ENCODE measurements at places on chromosomes 4 and X. TPM values are rescaled to one million over a fixed set of nuclear protein-coding genes. Genes with fewer than 3 reads are reported as not detected.

The ZNF157 gene
- total RNA-seq, result 0.66 TPM

The TBX22 gene
- total RNA-seq, result not detected

The SEL1L3 gene
- 19.0 TPM for total RNA-seq

The SFRP2 gene
- total RNA-seq, result 38.0 TPM

The SLC2A9 gene
- 6.1 TPM for total RNA-seq

The GAGE1 gene
- not detected for total RNA-seq

The TMSB15C gene
- total RNA-seq, result 4.8 TPM

DNA sequence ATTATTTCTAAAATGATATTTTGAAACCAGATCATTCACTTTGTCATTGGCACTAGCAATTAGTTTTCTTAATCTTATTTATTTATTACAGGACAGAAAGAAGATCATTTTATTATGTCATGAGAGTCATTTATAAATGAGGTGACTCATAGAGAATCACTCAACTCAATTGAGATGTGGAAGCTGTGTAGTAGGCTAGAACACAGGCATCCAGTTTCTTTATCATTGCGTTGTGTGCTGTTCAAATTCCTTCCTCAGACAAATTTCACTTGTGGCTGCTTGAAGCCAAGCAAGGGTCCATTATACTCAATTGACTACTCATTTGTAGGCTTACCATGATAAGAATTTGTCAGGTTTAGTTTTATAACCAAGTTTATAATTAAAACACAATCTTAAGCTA lies 87.6 kb downstream of the MRPL1 start:
- no peaks in the 10 kb centered on the region for H3K36me3 ChIP-seq
- no peaks in the 10 kb centered on the region for H3K4me1 ChIP-seq
- H3K4me3 ChIP-seq, result no peak overlapping the region
- H3K27me3 ChIP-seq, result no peaks in the 10 kb centered on the region
- DNase-seq, result no peak
- no peak overlapping the region for H3K27ac ChIP-seq

DNA sequence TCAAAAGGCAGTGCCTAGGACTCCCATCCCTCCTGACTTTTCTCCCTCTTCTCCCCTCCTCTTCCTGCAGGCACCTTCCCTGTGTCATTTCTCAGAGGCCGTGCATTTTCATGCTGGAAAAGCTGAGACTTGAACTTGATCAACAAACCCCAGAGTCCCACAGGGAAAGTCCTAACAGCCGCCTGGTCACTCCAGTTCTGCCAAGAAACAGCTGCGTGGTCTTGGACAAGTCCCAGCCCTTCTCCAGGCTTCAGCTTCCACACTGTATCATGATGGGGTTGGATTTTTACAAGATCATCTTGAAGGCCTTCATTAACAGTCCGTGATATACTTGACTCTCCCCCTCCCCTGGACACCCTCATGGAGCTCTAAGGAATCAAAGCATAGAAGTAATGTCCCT lies 366.0 kb downstream of the BCOR start:
- no peaks in the 10 kb centered on the region for H3K36me3 ChIP-seq
- DNase-seq, result no peak
- no peak overlapping the region for H3K4me3 ChIP-seq

- H3K4me1 ChIP-seq, result no peaks in the 10 kb centered on the region
- H3K27ac ChIP-seq, result no peak overlapping the region
- no peak for DNase-seq
- H3K27me3 ChIP-seq, result no peaks in the 10 kb centered on the region
- H3K36me3 ChIP-seq, result no peaks in the 10 kb centered on the region
These were observed 168.8 kb downstream of the MID1IP1 start for GRCh38 chrX:38970074-38970473.

GRCh38 chrX:150329282-150329681 lies 33.8 kb upstream of the MAMLD1 start:
- no peak overlapping the region for H3K27ac ChIP-seq
- H3K27me3 ChIP-seq, result no peaks in the 10 kb centered on the region
- no peaks in the 10 kb centered on the region for H3K4me1 ChIP-seq
- no peak for DNase-seq
- no peaks in the 10 kb centered on the region for H3K36me3 ChIP-seq

DNA sequence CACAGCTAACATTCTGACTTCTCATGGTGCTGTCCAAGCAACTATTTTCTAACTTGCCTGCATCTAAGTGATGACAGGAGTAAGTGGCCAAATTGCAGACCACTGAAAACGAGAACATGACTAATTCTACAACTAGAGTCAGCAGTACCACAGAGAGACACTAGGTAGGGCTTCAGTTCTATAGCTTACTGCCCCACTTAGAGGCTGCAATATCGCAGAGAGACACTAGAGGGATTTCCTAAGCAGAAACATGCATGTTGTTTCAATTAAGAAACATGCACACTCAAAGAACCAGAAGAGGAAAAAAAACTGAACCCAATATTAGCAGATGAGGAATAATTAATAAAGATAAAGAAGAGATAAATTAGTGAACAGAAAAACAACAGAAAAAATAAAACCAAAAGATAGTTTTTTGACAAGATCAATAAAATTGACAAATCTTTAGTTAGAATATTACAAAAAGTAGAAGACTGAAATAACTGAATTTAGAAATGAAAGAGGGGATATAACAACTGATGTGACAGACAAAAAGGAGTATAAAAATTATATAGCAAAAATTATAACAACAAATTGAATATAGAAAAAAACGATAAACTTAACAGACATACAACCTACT lies 100.8 kb downstream of the SPIN4 start:
- no peaks in the 10 kb centered on the region for H3K27me3 ChIP-seq
- no peaks in the 10 kb centered on the region for H3K4me1 ChIP-seq
- H3K4me3 ChIP-seq, result no peak overlapping the region
- H3K36me3 ChIP-seq, result no peaks in the 10 kb centered on the region
- peak; percentile 58 for DNase-seq
- H3K27ac ChIP-seq, result no peak overlapping the region

DNA sequence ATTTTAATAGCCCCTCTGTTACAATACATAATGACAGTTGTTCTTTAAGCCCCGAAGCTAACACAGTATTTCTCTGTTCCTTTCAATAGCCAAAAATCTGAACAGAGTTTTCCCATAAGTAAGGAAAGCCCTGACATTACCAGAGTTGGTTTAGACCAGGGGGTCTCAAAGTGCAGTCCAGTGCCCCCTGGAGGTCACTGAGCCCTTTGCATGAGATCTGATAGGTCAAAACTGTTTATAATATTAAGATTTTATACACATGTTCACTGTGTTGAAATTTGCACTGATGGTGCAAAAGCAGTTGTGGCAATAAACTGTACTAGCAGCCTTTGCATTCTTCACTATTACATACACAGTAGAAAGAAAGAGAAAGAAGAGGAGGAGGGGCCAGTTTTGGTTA lies 177.1 kb downstream of the SPANXN3 start:
- H3K27me3 ChIP-seq, result no peaks in the 10 kb centered on the region
- H3K4me1 ChIP-seq, result no peaks in the 10 kb centered on the region
- no peak for DNase-seq
- no peaks in the 10 kb centered on the region for H3K36me3 ChIP-seq

- no peak for DNase-seq
- no peak overlapping the region for H3K27ac ChIP-seq
- no peaks in the 10 kb centered on the region for H3K4me1 ChIP-seq
- no peak overlapping the region for H3K4me3 ChIP-seq
- H3K36me3 ChIP-seq, result no peaks in the 10 kb centered on the region
These were observed 8.4 kb upstream of the SH3RF1 start for GRCh38 chr4:169279108-169279507.

DNA sequence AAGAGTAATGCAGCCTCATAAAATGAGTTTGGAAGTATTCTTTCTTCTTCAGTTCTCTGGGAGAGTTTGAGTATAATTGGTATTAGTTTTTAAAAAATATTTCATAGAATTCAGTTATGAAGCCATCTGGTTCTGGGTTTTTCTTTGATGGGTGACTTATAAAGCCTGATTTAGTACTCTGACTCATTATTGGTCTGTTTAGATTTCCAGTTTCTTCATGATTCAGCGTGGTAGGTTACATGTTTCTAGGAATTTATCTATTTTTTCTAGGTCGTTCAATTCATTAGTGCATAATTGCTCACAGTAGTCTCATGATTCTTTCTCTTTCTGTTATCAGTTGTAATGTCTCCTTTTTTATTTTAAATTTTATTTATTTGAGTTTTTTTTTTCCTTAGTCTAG lies 111.2 kb downstream of the CEP44 start:
- no peaks in the 10 kb centered on the region for H3K4me1 ChIP-seq
- no peaks in the 10 kb centered on the region for H3K27me3 ChIP-seq
- H3K4me3 ChIP-seq, result no peak overlapping the region
- no peaks in the 10 kb centered on the region for H3K36me3 ChIP-seq
- no peak overlapping the region for H3K27ac ChIP-seq

DNA sequence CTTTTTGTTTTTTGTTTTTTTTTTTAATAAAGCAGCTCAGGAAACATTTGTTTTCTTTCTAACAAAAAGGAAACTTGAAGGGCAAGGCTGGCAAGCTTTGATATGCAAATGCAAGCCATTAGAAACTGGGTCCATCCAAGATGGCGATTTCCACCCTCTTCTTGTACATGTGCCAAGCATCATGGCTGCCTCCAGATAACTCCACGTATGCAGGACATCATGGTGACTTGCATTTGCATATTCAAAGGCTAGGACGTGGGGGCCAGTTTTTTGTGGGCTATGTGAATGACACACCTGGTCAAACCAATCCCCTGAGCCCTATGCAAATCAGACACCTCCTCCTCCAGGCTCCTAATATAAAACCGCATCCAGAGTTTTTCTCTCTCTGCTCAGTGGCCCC lies 692.6 kb downstream of the FAM133A start:
- no peak overlapping the region for H3K27ac ChIP-seq
- DNase-seq, result no peak
- H3K4me3 ChIP-seq, result no peak overlapping the region
- no peaks in the 10 kb centered on the region for H3K36me3 ChIP-seq
- peaks cover 4% of the 10 kb centered on the region for H3K27me3 ChIP-seq
- H3K4me1 ChIP-seq, result no peaks in the 10 kb centered on the region

GRCh38 chr4:128228845-128229795 lies 58.5 kb downstream of the PGRMC2 start:
- no peaks in the 10 kb centered on the region for H3K36me3 ChIP-seq
- DNase-seq, result no peak
- H3K4me1 ChIP-seq, result no peaks in the 10 kb centered on the region
- no peak overlapping the region for H3K27ac ChIP-seq
- H3K27me3 ChIP-seq, result no peaks in the 10 kb centered on the region

DNA sequence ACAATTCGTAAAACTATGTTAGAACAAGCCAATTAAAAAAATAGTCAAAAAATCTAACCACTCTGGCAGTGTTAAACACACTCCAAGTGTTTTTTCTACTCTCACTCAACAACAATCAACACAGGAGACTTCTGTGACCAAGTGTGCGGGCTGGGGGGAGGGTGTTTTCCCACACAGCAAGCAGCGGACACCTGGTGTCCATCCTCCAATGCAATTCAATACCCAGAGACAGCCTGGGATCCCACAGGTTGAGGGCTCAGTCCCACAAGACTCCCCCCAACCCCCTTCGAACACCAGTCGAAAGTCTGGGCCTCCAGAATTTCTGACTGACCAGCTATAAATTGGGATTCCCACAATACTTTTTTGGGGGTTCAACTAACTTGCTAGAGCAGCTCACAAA lies 8.3 kb upstream of the PIM2 start:
- no peak overlapping the region for H3K27ac ChIP-seq
- H3K27me3 ChIP-seq, result no peaks in the 10 kb centered on the region
- H3K36me3 ChIP-seq, result peaks cover 47% of the 10 kb centered on the region
- no peak overlapping the region for H3K4me3 ChIP-seq
- DNase-seq, result no peak
- no peaks in the 10 kb centered on the region for H3K4me1 ChIP-seq

DNA sequence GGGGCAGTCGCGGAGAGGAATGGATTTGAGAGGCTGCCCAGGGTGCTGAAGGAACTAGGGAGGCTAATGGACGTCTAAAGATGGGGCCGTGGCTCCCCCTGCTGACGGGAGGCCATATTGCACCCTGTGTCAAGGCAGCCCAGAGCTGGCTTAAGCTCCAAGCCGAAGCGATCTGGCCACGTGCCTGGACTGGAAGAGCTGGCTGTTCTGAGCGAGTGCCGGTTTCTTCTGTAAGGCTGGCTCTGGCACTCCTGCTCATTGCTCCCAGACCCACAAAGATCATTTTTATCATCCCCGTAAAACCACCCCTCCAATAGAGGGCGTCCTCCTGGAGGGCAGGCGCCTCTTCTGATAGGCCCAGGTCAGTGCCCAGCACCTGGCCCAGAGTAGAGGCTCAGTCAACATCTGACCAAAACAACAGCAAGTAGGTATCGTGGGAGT lies 5.6 kb downstream of the PNCK start:
- no peak overlapping the region for H3K4me3 ChIP-seq
- no peaks in the 10 kb centered on the region for H3K27me3 ChIP-seq
- no peaks in the 10 kb centered on the region for H3K4me1 ChIP-seq
- no peak overlapping the region for H3K27ac ChIP-seq
- H3K36me3 ChIP-seq, result no peaks in the 10 kb centered on the region
- peak; percentile 86 for DNase-seq

- H3K4me3 ChIP-seq, result no peak overlapping the region
- no peak for DNase-seq
- no peaks in the 10 kb centered on the region for H3K27me3 ChIP-seq
- H3K36me3 ChIP-seq, result no peaks in the 10 kb centered on the region
- no peaks in the 10 kb centered on the region for H3K4me1 ChIP-seq
These were observed 273.7 kb upstream of the NOCT start for GRCh38 chr4:138741766-138742377.

- no peaks in the 10 kb centered on the region for H3K27me3 ChIP-seq
- H3K27ac ChIP-seq, result no peak overlapping the region
- DNase-seq, result no peak
- no peaks in the 10 kb centered on the region for H3K36me3 ChIP-seq
- H3K4me3 ChIP-seq, result no peak overlapping the region
These were observed 150.3 kb downstream of the RELL1 start for GRCh38 chr4:37535872-37536271.

GRCh38 chrX:123993326-123993725 lies 31.8 kb downstream of the STAG2 start:
- H3K4me1 ChIP-seq, result no peaks in the 10 kb centered on the region
- H3K4me3 ChIP-seq, result no peak overlapping the region
- no peaks in the 10 kb centered on the region for H3K36me3 ChIP-seq

- H3K4me3 ChIP-seq, result no peak overlapping the region
- H3K4me1 ChIP-seq, result no peaks in the 10 kb centered on the region
- H3K36me3 ChIP-seq, result no peaks in the 10 kb centered on the region
- no peaks in the 10 kb centered on the region for H3K27me3 ChIP-seq
These were observed 18.8 kb downstream of the SLC25A31 start for GRCh38 chr4:127748957-127749356.

GRCh38 chr4:161003418-161004057 lies 1160.3 kb downstream of the FSTL5 start:
- H3K4me3 ChIP-seq, result no peak overlapping the region
- no peaks in the 10 kb centered on the region for H3K4me1 ChIP-seq
- no peaks in the 10 kb centered on the region for H3K27me3 ChIP-seq
- DNase-seq, result no peak

DNA sequence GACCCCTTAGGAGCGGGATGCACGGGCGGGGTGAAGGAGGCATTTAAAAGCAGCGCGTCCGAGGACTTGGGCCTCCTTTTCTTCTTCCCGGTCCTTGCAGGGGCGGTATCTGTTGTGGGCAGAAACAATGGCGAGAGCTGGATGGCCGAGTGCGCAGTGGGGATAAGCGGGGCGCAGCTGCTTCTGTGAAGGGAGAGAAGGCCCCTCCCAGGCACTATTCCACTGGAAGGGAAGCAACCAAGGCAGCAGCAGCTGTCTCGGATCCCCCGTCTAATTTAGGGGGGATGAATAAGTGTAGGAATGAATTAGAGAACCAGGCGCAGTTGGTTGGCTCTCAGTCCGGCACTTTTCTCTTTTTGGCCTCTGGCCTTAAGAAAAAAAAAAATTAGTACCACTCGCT lies 995 bp downstream of the SMARCA5 start:
- DNase-seq, result peak; percentile 32
- peaks cover 13% of the 10 kb centered on the region for H3K36me3 ChIP-seq
- H3K4me3 ChIP-seq, result peak overlapping the region; percentile 74
- H3K4me1 ChIP-seq, result peaks cover 3% of the 10 kb centered on the region

All from tibial nerve (tissue), 4 donors.